ENCODE measurements at places on chromosomes 4 and X.

GRCh38 chr4:89121387-89122068, 10.2 kb downstream of the TIGD2 start:
- no peak for DNase-seq

GRCh38 chr4:14348506-14348905, 653.8 kb upstream of the CPEB2 start:
- DNase-seq, result no peak

DNA sequence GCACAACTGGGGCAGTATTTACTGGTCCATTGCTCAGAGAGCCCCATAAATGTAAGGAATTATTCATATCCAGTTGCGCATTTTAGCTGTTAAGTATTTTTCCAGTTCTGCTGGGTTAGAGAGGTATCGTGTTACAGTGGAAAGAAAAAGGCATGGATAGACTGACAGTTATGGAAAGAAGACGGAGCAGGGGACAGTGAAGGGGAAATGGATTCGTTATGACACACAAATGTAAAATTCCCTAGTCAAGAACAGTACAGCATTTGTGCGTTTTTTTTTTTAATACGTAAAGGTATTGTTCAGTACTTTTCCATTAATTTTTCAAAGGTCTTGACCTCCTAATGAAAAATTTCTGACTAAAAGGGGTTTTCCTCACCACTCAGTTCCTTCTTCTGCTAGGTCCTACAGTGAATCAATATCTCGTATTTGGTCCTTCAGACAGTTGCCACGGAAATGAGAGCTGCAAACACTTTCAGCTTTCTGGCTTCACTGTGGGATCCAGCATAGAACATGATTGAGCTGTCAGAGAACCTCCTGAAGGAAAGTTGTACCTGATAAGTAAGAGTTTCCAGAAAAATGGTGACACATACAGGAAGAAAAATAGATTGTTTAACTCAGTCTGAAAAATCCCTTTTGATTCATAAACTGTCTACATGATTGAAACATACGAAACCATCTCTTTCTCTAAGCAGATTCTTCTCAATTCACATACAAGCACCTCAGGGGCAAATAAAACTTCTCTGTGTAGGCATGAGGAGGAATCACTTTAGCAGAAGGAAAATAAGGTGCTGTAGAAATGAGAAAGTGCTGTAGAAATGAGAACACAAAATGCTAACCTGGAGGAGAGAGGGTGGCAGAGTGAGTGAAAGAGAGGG, 21.8 kb upstream of the BBS12 start:
- no peak for DNase-seq

GRCh38 chr4:23084559-23085248, 392.0 kb downstream of the GBA3 start:
- no peak for DNase-seq

DNA sequence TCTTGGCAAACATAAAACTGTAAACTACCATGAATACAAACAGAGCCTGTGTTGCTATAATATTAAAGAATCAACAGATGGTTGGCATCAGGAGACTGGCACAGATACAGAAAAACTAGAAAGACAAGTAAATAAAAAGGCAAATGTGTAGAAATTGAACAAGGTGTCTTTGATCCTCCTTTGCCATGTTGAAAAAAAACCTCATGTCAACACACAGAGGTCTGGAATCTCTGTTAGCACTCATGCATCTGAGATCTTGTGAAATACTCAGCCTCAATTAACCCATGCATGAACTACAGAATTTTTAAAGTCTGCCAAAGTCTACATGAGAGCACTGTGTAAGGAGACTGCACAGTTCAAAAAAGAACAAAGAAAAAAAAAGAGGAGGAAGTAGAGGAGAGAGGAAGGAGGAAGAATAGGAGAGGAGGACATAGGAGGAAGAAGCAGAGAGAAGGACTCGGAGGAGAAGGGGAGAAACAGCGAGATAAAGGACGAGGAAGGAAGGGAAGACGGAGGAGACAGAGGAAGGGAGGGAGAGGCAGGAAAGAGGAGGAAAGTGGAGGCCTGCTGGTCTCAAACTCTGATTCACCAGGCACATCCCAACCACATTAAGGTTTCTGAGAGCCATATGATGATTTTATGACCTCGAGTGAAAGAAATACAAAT, 52.8 kb downstream of the PRDM5 start:
- no peak for DNase-seq

DNA sequence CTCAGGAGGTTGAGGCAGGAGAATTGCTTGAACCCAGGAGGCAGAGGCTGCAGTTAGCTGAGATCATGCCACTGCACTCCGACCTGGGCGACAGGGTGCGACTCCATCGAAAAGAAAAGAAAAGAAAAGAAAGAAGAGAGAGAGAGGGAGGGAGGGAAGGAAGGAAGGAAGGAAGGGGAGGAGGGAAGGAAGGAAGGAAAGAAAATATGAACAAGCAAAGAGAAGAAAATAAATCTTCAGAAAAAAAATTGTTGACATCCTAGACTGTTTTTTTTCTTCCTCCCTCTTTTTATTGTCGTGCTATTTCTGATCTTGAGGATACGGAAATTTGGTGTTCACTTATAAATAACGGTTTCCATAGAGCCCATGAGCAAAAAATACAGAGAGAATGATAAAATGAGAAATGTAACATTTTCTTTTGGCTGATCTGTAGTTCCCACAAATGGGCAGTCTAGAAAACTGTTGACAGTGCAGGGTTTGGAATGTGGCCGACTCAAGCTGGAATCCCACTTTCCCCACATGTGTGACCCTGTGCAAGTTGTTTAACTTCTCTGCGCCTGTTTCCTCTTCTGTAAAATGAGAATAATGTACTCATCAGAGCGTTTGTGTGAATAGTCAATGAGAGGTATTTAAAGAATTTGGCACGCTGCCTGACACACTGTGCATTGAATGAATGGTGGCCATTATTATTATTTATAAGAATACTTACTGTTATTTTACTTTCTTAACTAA, 19.4 kb downstream of the SORBS2 start:
- DNase-seq, result no peak

- no peak for DNase-seq
Measured at GRCh38 chrX:107135049-107135964, 16.7 kb upstream of the RBM41 start.

- no peak for DNase-seq
Measured at GRCh38 chr4:179804440-179804839, 2362.2 kb upstream of the AGA start.

- DNase-seq, result no peak
Measured at GRCh38 chrX:86946569-86946968, 571.0 kb upstream of the KLHL4 start.

DNA sequence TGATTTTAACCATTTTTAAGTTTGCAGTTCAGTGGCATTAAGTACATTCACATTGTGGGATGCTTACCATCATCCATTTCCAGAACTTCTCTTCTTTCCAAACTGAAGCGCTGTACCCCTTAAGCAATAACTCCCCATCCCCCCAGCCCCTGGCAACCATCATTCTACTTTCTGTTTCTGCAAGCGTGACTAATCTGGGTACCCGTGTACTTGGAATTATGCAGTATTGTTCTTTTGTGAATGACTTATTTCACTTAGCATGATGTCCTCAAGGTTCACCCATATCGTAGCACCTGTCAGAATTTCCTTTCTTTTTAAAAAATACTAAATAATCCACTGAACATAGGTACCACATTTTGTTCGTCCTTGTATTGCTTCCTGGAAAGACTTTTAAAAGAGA, 32.9 kb downstream of the USP9X start:
- DNase-seq, result no peak

DNA sequence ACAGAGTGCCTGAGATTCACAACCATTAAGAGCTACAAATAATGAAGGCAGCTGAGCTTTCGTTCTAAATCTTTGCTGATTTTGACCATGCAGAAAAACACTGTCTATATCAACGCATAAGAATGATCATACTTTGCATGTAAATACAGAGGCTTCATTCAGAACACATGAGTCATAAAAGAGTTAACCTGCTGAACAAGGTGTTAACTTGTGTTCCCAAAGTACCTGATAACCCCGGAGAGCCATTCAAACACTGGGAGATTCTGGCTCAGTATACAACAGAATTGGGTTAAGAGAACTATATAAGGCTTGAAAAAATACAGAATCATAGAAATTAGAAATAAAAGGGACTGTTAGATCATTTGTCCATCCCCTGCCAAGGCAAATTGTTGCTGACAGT, 964.3 kb upstream of the TENM3 start:
- no peak for DNase-seq

DNA sequence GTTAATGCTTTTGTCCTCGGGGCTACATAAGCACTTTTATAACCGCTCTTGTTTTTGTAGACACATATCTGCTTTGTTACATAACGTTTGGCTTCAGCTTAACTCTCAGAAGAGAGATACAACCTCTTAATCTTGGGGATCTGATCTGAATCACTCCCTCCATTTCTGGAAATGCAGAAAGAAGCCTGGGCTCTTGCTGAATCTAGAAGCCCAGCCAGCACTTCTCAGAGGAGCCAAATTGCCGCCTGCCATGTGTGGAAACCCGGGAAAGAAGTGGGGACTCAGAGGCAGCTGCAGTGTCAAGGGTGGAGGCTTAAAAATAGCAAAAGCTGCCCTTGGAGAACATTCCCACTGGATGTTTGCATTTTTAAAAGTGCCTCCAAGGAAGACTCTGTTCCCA, 69.3 kb upstream of the LDB2 start:
- DNase-seq, result peak; percentile 70

DNA sequence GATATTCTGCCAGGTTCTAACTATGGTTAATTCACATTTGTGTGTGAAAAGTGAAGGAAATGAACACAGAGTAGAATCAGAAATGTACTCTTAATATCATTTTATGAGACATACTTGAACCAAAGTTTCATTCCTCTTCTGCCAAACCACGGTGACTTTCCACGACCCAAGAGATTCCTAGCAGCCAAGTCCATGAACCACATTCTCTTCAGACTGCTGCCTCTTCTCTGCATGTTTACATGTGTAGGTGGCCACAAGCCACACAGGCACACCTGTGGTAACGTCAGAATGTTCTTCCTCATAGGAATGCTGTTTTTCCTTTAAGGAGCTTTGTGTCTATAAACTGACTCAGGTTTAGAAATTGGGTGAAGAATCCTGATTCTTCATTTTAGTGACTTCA, 1411.2 kb downstream of the RAPGEF2 start:
- no peak for DNase-seq

- no peak for DNase-seq
Measured at GRCh38 chrX:71195964-71196649, 26.9 kb upstream of the GJB1 start.

GRCh38 chrX:10992110-10992509, 119.0 kb upstream of the HCCS start:
- no peak for DNase-seq

- no peak for DNase-seq
Measured at GRCh38 chrX:155899366-155899765, 18.2 kb downstream of the VAMP7 start.

- peak; percentile 68 for DNase-seq
Measured at GRCh38 chr4:80931631-80932081, 98.9 kb upstream of the BMP3 start.

DNA sequence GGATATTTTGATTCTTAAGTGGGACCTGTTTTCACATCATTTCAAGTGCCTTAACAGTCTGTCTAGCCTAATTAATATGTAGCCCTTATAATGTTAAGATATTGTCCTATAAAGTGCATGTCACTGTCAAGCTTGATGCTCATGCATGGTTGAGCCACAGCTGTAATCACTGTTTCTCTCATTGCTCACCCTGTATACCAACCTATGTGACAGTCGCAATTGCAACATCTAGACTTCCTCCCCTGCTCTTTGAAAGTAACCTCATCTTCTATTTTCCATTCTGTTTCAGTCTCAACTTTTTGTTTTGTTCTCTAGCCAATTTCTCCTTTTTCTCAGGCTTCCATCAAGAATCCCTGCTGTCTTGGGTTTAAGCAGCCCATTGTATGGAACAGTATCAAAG, 24.4 kb upstream of the MSL3 start:
- no peak for DNase-seq

- no peak for DNase-seq
Measured at GRCh38 chrX:15343075-15343476, 7.8 kb upstream of the PIGA start.

GRCh38 chr4:41977709-41978108, 3.8 kb upstream of the DCAF4L1 start:
- no peak for DNase-seq

DNA sequence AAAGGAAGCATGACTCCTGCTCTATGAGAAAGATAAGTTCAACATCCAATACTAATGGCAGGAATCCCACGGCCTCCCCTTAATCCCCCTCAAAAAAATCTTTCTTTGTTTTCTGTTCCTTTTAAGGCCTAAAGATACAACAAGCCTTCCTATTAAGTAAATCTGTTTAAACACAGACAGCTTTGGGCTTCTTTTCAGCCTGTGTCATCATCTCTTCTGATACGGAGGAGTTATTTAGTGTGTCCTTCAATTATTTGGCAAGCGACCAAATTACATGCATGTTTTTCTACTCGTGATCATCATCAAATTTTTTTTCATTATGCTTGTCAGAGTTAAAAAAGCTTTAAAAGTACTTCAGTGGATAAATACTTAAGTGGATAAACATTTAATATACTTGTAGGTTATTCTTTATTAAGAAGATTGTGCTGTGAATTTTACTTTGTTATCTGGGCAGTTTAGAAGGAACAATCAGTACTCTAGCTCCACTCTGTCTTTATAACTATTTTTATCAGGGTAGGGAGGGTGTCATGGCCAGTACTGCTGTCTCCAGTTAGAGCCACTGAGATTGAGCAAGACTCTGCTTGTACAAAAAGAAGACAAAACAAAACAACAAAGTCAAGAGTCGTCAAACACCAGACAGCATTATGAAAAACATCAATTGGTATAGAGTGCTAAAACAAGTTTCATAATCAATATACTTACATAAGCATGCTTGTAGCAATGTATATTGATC, 210.7 kb downstream of the PRR32 start:
- no peak for DNase-seq

- peak; percentile 66 for DNase-seq
Measured at GRCh38 chr4:56655627-56656345, 25.3 kb downstream of the HOPX start.

- peak; percentile 75 for DNase-seq
Measured at GRCh38 chrX:151697522-151697921, 2.3 kb downstream of the PRRG3 start.

GRCh38 chrX:133794126-133794525, 191.3 kb downstream of the GPC3 start:
- DNase-seq, result no peak

- no peak for DNase-seq
Measured at GRCh38 chr4:122481766-122482405, 25.4 kb upstream of the IL2 start.

DNA sequence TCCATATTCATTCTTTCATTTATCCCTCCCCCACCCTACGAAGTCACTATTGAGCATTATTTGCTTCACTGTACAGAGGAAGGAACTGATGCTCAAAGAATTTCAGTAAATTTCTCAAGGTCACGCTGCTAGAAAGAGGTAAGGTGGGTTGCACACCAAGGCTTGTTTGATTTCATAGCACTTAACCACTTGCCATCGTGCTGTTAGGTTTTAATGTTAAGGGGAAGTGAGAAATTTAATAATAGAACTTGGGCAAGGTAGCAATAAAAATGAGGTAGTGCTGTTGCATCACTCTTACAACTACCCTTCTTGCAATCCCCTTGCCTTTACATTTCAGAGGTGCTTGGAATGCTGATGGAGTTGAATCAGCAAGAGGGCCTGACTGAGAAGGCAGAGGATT, 343.1 kb downstream of the MID1IP1 start:
- DNase-seq, result no peak
